Glomerular endothelial cell (primary cell): ENCODE measurements at places on chromosomes 16 and 17.

DNA sequence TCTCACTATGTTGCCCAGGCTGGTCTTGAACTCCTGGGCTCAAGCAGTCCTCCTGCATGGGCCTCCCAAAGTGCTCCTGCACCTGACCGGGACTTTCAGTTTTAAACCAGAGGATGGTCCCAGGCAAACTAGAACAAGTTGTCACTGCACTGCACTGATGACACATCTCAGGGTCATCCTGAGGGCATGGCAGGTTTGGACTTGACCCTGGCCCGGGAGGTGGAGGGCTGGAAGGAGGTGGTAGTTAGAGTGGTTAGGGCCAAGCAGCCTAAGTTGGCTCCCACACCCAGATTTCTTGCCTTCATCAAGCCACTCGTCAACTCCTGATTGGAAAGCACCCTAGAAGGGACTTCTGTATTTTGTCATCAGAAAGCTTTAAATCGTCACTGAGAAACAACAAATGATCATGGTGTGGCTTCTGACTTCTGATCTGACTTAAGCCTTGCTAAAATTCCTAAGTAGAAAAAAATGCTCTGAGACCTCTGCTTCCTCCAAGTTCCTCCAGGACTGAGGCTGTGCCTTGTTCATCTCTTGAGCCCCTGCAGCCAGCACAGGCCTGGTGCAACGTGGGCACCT lies 43.5 kb downstream of the EMP2 start:
- DNase-seq, result no peak

DNA sequence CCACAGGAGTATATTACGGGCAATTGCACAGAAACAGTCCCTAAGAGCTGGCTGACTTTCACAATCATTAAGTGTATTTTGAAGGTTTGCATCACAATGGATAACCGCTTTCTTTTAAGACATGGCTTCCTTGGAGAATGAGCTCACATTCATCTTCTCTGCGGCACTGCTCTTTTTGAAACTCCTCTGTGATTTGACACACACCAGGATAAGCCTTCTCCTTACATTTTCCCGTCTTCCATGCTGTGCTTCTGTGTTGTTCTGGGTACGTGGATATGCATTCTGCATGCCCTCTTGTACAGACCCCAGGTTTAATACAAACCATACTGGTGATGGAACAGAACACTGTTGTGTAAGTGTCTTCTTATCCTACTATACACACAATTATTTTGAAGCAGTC lies 89.5 kb upstream of the METRNL start:
- no peak for DNase-seq

DNA sequence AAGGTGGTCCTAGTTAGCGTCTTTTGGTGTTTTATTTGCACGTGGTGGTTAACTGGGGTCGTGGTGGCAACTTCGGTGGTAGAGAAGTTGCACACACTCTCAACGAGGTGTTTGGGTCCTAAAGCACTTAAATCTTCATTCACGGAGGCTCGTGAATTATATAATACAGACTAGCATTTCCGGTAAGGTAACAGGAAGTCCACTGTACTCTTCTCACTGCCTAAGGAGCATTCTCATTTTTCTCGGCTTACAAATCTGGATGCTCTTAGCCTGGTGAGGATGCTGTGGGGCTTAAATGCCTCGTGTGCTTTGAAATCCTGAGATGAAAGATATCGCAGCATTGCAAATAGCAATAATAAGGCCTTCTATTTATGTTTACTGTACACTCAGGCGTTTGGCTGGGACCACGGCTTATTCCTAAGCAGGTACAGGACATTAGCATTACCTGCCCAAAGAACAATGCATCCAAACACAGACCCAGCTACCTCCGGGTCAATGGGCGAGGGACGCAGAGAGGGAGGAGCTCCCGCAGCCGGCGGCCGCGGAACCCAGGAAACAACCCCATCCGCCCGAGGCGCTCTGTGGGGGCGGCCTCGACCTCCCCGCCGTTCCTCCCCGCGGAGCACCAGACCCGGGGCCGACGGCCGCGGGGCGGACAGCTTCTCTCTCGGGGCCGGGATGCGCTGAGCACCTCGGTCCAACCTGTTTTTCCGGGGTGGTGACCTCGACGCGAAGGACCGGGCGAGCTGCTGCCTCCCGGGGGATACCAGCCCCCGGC lies 856 bp downstream of the DNAJA2 start:
- no peak for DNase-seq

DNA sequence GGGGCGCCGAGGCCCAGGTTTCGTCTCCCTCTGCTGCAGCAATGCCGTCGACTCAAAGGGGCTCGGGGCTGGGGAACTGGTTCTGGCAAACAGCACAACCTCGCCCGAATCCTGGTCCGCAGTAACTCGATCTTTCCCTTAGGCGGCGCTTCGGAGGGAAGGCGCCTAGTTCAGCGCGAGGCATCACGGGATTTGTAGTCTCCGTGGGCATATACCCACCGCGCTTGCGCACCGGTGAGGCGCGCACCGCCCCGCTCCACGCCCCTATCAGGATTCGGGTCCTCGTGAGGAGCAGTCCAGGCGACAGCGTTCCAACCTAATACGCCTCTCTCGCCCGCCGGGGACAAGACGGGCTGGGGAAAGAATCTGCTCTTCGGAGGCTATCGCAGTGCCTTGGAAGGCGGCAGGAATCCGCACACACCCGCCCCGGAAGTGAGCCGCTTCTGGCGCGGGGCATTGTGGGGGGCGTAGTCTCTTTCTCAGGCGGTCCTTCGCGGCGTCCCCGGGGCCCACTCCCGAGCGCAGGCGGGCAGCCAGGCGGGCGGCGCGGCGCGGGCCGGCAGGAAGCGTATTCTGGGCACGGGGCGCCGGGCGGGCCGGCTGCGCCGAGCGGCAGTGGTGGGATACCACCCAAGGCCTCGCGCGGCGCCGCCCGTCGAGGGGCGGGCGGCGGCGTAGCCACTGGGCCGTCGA lies at the start of gene THAP11:
TSS of gene THAP11 (plus strand) at position 505 of the 693 bp plus-strand sequence. CDS start 235 bp downstream, outside the sequence.
- DNase-seq, result peak; percentile 77

DNA sequence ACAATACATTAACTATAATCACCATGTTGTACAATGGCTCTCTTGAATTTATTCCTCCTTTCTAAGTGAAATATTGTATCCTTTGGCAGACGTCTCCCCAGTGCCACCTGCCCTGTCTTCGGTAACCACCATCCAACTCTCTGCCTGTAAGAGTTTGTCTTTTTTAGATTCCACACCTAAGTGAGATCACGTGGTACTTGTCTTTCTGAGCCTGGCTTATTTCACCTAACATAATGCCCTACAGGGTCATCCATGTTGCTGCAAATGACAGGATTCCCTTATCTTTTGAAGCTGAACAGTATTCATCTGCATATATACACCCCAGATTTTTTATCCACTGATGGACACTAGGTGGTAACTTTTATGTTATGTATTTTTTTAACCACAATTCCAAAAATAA lies 24.2 kb downstream of the ORC6 start:
- no peak for DNase-seq

DNA sequence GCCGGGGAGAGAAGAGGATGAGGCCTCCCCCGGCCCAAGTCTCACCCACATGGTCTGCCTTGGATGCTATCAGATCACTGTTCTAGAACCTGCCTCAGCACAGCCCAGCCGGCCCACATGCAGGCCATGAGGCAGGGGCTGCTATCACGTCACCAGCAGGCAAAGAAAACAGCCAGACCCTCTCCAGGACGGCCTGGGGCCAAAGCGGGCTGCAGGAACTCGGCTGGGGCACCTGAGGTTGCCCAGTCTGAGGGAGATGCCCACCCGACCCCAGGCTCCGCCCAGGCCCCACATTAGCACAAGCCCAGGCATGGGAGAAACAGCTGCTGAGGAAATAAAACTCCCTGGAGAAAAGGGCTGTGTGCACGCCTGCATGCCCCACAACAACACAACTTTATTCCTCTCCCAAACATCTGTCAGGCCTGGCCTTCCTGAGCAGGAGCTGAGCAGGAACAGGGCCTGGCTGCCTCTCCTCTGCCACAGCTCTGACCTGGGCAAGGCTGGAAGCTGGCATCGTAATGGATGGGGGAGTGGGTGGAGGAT lies 6.7 kb upstream of the SMIM5 start:
- no peak for DNase-seq

GRCh38 chr17:44522883-44523671 lies 19.9 kb upstream of the GPATCH8 start:
- DNase-seq, result peak; percentile 45

GRCh38 chr17:6392609-6393350 lies 42.1 kb downstream of the AIPL1 start:
- no peak for DNase-seq

DNA sequence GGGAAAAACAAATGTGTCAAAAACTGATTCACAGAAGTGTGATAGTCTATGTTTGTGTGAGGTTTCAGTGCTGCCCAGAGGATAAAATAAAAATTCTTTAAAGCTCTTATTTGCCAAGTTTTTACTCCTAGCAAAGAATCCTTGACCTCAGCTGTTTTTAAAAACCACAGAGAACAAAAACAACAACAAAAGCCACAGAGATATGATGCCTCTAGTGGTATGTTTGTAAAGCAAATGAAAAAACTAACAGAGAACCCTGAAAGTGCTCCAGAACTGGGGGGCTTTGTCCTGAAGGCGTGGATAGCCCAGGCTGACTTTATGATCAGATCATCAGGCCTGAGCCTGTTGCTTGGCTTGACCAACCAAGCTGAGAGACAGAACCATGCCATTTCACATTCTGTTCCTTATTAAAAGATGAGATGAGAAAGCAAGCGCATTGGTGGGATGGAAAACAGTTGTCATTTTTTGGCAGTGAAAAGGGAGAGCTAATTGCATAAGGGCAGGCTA lies 411.0 kb downstream of the CPPED1 start:
- DNase-seq, result no peak

DNA sequence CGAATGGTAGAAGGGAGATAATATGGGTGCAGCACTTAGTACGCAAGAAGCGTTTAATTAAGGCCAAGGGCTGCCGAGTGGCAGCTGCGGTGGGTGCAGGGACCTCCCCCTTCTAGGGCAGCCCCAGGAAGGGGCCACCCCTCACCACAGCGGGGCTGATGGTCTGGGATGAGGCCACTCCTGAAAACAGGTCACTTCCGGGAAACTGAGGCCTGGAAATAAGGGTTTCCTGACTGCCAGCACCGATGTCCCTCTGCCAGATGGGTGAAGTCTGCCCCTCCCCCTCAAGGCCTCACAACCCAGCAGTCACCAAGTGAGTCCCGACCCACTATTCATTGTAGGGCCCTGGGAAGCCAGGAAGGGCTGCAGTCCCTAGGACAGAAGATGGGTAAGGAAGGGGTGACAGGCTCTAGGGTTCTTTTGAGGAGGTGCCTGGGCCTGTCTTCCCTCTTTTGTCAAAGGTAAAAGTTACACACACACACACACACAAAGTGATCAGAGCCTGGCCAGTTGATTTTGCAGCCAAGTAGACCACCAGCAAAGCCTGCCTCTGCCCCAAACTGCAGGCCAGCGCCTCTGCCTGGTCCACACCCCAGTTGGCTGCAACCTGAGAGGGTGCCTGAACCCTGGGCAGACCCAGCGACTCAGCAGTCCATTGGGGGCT lies 12.5 kb downstream of the SREBF1 start:
- no peak for DNase-seq

- no peak for DNase-seq
These were observed 432.6 kb downstream of the HAPSTR1 start for GRCh38 chr16:9523994-9524393.

DNA sequence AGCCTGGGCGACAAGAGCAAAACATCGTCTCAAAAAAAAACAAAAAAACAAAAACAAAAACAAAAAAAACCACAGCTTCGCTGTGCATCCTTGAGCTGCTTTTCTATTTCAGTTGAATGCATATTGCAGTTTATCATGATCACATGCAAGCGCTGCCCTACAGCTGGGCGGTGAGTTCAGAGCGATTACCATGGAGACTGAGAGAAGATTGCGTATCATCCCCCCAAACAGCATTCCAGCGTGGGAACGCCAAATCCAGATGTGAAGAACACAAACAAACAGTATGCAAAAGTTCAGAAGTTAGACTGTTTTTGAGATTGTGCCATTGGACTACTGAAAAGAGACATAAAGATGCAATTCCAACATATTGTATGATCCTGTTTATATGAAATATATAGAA lies 15.1 kb upstream of the SLC52A1 start:
- DNase-seq, result no peak

- DNase-seq, result no peak
These were observed 7.2 kb upstream of the SLC52A1 start for GRCh38 chr17:5042157-5043022.

- no peak for DNase-seq
These were observed 3.6 kb upstream of the MAP3K14 start for GRCh38 chr17:45320349-45320930.

DNA sequence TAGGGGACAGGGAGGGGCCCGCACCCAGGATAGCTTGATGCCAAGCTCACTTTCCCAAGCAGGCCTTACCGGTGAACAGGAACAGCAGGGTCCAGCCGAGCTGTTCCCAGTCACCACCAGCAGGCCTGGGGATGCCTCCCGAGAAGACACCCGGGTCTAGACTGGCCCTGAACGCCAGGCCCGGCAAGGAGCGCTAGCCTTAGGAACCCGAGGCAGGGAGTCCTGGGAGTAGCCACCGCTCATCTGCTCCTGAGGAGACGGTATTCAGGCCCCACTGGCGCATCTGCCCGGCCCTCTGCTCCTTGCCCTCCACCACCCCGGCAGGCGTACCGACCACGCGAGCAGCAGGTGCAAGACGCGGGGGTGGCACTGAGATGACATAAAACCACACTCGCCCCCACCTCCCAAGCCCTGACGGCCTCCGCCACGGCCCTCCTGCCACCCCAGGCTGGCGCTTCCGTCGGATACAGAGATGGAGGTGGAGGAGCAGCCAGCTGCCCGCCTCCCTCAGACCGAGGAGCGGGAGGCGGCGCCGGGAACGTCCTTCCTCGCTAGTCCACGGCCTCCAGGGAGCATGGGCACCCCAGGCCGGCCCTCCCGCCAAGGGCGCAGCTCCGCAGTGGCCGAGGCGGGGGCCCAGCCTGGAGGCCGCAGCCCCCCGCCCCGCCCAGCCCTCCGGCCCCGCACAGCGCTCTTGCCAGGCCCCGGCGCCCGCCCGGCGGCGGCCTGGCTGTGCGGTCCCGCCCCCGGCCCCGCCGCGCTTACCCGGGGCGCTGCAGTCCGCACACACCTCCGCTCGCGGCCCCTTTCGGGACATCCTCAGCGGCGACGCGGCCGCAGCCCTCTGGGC lies 661 bp downstream of the GIT1 start:
- no peak for DNase-seq

- no peak for DNase-seq
These were observed 22.6 kb downstream of the NDUFAF8 start for GRCh38 chr17:81261582-81262336.

GRCh38 chr17:11056926-11057325 lies 184.1 kb upstream of the SHISA6 start:
- DNase-seq, result no peak

GRCh38 chr16:22898874-22899348 lies 84.9 kb downstream of the HS3ST2 start:
- DNase-seq, result peak; percentile 51

GRCh38 chr17:8223356-8224126 lies 13.2 kb upstream of the AURKB start:
- DNase-seq, result no peak
